ENCODE measurements at places on chromosomes 4 and X. TPM values are rescaled to one million over a fixed set of nuclear protein-coding genes. Genes with fewer than 3 reads are reported as not detected.
A peak's percentile ranks its signal among the peaks of the same experiment; 100 is the strongest.

DNA sequence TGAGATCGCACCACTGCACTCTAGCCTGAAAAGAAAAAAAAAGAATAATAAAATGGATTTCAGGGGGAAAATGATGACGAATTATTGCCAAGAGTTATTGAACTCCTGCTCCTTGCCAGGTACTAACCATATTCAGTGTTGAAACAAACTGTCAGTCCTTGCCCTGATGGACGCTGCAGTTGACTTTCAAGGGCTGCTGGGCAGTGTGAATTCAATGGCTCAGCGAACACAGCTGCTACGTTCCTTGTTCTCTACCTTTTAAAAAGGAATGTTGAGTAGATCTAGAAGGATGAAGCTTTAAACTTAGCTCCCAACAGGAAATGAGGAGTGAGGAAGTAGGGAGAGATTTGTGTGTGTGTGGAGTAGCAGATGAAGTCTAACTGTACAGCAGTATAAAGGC lies 2.7 kb downstream of the LIMCH1 start:
- no peak for DNase-seq

Gene PNMA6A
- 0.95 TPM for total RNA-seq

- DNase-seq, result no peak
Measured at GRCh38 chr4:136112116-136112515, 1420.2 kb downstream of the PCDH18 start.

Gene RASGEF1B
- 6.7 TPM for total RNA-seq

Gene OTC
- total RNA-seq, result not detected

GRCh38 chrX:54641530-54641929 lies 111.5 kb downstream of the GNL3L start:
- no peak for DNase-seq

GRCh38 chr4:43244688-43245382 lies 352.3 kb downstream of the GRXCR1 start:
- no peak for DNase-seq

Gene RHOH
- total RNA-seq, result 87.5 TPM

- DNase-seq, result no peak
Measured at GRCh38 chr4:94909645-94910044, 151.9 kb downstream of the BMPR1B start.

- no peak for DNase-seq
Measured at GRCh38 chr4:103757631-103758030, 37.8 kb upstream of the TACR3 start.

Gene GPRIN3
- total RNA-seq, result 8.8 TPM

- DNase-seq, result no peak
Measured at GRCh38 chr4:621296-622070, 3.9 kb upstream of the PDE6B start.

DNA sequence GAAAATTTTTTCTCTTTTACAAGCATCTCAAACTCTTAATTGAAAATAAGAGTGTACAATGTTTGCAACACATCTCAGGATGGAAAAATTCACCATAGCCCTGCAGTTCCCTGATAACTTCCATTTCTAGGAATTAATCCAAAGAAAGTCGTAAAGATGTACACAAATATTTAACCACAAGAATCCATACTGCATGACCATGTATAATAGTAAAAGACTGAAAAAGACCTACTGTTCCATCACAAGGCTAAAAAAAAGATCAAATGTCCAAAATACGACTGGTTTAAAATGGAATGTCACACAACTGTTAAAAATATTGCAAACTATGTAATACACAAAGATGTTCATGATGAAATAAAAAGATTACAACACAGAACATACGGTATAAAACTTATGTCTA lies 32.1 kb downstream of the HUWE1 start:
- DNase-seq, result no peak

Gene TCEANC
- 2.5 TPM for total RNA-seq

Gene HDX
- 0.74 TPM for total RNA-seq

GRCh38 chr4:123749383-123749782 lies 352.8 kb downstream of the SPRY1 start:
- no peak for DNase-seq

DNA sequence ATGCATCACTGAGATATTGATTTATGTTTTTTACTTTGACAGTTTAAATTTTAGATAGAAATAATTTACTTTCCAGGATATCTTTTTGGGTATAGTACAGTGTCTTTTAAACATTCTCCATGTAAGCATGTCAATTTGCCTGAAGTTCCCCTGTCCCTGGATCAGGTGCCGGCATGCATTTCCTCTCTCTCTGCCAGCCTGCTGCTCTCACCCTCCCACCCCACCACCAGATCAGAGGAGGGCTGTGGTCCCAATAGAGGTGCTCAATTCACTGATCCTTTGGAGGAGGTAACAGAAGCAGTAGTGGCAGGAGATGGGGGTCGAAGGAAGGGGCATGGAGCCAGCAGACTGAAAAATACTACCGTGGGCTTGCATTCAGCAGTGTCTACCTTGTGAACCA lies 28.3 kb upstream of the DSPP start:
- DNase-seq, result no peak

- no peak for DNase-seq
Measured at GRCh38 chr4:174135936-174136406, 147.5 kb downstream of the FBXO8 start.

GRCh38 chrX:23505531-23506303 lies 161.6 kb upstream of the PRDX4 start:
- no peak for DNase-seq

- no peak for DNase-seq
Measured at GRCh38 chr4:114673306-114673705, 74.7 kb downstream of the UGT8 start.

- no peak for DNase-seq
Measured at GRCh38 chr4:94947681-94948108, 189.9 kb downstream of the BMPR1B start.

GRCh38 chr4:57037982-57038604 lies 59.4 kb downstream of the POLR2B start:
- peak; percentile 6 for DNase-seq

Gene TFDP3
- total RNA-seq, result not detected

Gene AMBN
- total RNA-seq, result not detected

DNA sequence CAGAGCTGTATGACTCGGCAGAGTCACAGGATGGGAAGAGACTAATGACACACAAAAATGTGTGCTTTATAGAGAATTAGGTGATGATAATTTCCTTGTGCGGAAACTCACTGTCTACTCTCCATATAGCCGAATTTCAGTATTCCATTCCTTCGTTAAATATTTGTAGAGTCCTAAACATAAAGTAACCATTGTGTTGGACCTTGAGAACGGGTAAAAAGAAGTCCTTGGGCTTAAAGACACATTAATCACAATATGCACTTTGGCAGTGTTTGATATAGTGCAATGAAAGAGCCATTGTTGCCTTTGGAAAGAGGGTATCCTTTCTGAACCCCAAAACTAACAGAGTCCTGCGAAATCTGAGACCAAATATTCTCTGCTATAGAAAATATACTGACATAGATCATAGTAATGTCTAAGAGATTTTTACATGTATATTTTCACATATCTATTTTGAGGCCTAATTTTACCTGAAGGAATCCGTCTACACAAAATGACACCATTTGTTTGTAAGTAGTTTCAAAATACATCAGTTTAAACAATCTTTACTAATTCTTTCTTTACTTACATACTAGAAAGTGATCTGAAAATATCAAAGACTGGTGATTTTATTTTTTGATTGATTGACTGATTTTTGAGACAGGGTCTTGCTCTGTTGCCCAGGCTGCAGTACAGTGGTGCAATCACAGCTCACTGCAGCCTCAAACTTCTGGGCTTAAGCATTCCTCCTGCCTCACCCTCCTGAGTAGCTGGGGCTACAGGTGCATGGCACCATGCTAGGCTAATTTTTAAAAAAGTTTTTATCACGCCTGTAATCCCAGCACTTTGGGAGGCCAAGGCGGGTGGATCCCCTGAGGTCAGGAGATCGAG lies 296.8 kb downstream of the DCTD start:
- DNase-seq, result no peak

Gene ANXA3
- total RNA-seq, result 3.0 TPM
